SK-N-SH (cell line): ENCODE measurements at places on chromosomes 12 and 14. TPM values are rescaled to one million over a fixed set of nuclear protein-coding genes. Genes with fewer than 3 reads are reported as not detected.

The TEAD4 gene
- polyA plus RNA-seq = 21.1 and 27.1 TPM in 2 replicates

GRCh38 chr12:112573141-112573540, 154.4 kb downstream of the PTPN11 start:
- no peak for DNase-seq

The BDKRB1 gene
- polyA plus RNA-seq = 14.4 and 16.9 TPM in 2 replicates

The ENDOU gene
- not detected in 2 replicates for polyA plus RNA-seq

- DNase-seq = peak; percentile 74
Measured at GRCh38 chr12:131507094-131507493, 203.8 kb upstream of the SFSWAP start.
